NCI-H1048 (cell line): ENCODE measurements at places on chromosomes 16 and 17.

GRCh38 chr17:80397686-80398085, 17.3 kb upstream of the ENDOV start:
- no peak for DNase-seq

- DNase-seq: no peak
Observed at GRCh38 chr17:19309701-19310100, 52.8 kb downstream of the B9D1 start.

- DNase-seq: no peak
Observed at GRCh38 chr16:80618862-80619648, 78.3 kb downstream of the DYNLRB2 start.

DNA sequence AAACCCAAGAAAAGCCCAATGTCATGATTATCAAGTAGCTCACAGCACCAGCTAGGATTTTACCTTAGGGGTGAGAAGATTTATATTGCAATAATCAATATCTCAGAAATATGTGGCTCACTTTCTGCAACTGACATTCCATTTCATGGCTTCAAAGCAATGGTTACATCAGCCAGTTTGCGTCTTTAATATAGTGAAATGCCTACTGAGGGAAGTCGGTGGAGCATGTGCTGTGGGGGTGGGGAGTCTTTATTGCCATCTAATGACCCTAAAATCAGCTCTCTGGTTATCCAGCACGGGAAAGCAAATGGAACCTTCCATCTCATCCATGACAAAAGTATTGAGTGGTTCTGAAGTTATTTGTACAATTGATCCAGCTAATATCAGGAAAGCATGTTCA, 395.5 kb downstream of the CA10 start:
- no peak for DNase-seq

DNA sequence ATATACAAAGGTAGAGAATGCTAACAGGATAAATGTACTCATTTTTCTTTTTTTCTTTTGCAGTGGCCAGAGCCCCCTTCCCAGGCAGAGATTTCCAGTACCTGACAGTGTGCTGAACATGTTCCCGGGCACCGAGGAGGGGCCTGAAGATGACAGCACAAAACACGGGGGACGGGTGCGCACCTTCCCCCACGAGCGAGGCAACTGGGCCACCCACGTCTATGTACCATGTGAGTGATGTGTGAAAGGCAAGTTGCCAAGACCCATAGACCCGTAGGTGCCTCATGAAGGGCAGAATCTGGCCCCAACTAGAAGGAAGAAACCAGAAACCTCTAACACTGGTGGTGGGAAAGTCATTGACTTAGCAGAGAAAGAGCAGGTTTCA, 1.2 kb downstream of the USB1 start:
- DNase-seq: no peak

- no peak for DNase-seq
Observed at GRCh38 chr17:80768936-80769335, 222.7 kb upstream of the CHMP6 start.
